ENCODE measurements at places on chromosomes 6 and 20. TPM values are rescaled to one million over a fixed set of nuclear protein-coding genes. Genes with fewer than 3 reads are reported as not detected.

Gene BMP6
- 0.37 TPM for total RNA-seq

Gene TRIM15
- total RNA-seq: 0.46 TPM

Gene ME1
- total RNA-seq: 0.24 TPM

Gene MEI4
- total RNA-seq: not detected

Gene SYNGAP1
- total RNA-seq: 62.5 TPM

Gene OR2B6
- total RNA-seq: not detected

Gene CEP162
- 9.2 TPM for total RNA-seq

Gene SPATS1
- total RNA-seq: not detected

Gene SLC4A11
- 0.19 TPM for total RNA-seq

Gene ZKSCAN3
- total RNA-seq: 4.8 TPM

Gene CDK19
- total RNA-seq: 21.7 TPM

Gene SNPH
- 6.6 TPM for total RNA-seq

Gene ACOT8
- 23.2 TPM for total RNA-seq

Gene OTOR
- total RNA-seq: not detected

Gene FAM83B
- total RNA-seq: not detected

Gene PRKN
- total RNA-seq: 8.1 TPM

Gene SYS1
- 67.1 TPM for total RNA-seq

Gene ECI2
- 28.4 TPM for total RNA-seq

Gene PPP1R16B
- 26.0 TPM for total RNA-seq

Gene WASF1
- 0.37 TPM for total RNA-seq

Gene SAMD10
- total RNA-seq: 10.2 TPM

Gene TTK
- total RNA-seq: 0.13 TPM

Gene NNAT
- not detected for total RNA-seq

Gene MATN4
- not detected for total RNA-seq

Gene C20orf204
- 11.6 TPM for total RNA-seq

Gene AVP
- total RNA-seq: not detected

Gene EYS
- total RNA-seq: 0.13 TPM

Gene NCOA7
- 47.8 TPM for total RNA-seq

Gene RIPOR2
- total RNA-seq: 246 TPM

Gene FOXQ1
- total RNA-seq: not detected
